ENCODE measurements at places on chromosomes 1 and 21.

DNA sequence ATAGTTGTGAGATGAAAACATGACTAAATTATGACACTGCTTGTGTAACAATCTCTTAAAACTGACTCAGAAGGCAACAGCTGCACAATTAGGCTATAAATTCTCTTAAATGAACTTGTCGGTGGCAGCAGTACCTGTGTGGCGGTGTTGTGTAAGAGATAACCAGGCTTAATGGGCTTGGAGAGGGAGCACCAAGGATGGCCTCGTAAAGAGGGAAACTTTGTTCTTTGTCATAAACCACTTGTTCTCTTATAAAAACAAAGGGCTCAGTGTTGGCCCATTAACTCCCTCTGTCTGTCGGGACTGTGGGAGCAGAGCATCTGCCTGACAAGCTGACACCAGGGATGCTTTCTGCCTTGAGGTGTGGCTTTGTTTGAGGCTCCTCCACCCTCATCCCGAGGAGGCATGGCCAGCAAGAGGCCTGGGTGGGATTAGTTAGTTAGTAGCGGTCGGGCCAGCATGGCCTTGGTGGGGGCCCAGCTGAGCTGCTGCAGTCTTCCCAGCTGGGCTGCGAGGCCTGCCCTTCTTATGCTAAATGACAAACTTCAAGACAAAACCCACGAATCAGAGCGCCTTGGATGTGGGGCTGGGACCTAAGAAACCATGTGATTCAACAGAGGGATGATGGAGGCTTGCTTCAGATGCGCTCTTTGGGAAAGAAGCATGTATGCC is 171.4 kb downstream of the CAMTA1 start:
- DNase-seq, result no peak

DNA sequence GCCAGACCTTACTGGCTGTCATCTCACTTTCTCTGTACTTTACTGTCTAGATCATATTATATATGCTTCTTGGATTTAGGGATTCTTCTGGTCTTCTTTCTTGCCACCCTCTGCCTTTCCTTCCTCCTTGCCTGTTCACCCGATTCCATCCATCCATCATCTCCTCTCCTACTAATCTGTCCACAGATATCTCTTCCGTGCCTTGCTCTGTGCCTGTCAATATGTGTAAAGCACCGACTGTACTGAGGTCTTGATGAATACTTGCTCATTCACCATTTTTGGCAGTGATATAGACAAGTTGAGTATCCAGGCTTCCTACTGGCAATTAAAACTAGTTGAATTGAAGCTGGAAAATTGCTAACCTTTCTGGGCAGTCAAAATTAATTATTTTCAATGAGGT is 8.1 kb downstream of the FMN2 start:
- DNase-seq, result no peak

DNA sequence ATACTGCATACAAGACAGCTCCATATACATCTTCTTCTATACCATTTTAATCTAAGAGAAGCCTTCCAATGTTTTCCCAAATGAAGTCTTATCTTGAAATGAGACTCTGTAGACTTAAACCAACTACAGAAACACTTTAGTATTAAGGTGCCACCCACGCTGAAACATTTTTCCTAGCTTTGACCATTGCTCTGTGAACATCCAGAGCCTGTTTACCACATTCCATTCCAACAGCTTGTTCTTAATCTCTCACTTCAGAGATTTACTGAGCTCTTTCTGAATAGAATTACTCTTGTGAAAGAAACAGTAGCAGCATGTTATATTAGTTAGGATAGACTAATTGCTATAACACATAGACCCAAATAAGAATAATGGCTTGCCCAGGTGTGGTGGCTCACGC is 19.6 kb upstream of the POGZ start:
- DNase-seq, result no peak

GRCh38 chr1:8217011-8217711 is 100.8 kb upstream of the SLC45A1 start:
- DNase-seq, result no peak

- DNase-seq, result no peak
These were observed 106.0 kb downstream of the PCNX2 start for GRCh38 chr1:233189526-233189925.

DNA sequence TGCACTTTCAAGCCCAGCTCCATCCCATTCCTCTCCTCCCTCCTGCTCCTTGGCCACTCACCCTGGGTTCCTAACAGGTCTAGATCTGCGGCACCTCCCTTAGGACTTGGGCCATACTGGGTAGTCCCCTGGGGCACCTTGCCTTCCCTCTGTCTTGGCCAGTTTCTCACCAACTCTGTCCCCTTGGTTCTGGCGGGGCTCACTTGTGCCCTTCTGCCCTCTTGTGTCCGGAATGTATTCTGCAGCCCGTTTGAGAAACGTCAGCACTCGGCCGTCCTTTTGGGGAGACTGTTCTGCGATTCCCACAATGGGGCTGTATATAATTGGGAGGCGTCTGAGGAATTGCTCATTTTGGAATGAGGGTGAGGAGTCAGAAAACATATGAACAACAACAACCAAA is 162.4 kb downstream of the ZSCAN20 start:
- peak; percentile 20 for DNase-seq

DNA sequence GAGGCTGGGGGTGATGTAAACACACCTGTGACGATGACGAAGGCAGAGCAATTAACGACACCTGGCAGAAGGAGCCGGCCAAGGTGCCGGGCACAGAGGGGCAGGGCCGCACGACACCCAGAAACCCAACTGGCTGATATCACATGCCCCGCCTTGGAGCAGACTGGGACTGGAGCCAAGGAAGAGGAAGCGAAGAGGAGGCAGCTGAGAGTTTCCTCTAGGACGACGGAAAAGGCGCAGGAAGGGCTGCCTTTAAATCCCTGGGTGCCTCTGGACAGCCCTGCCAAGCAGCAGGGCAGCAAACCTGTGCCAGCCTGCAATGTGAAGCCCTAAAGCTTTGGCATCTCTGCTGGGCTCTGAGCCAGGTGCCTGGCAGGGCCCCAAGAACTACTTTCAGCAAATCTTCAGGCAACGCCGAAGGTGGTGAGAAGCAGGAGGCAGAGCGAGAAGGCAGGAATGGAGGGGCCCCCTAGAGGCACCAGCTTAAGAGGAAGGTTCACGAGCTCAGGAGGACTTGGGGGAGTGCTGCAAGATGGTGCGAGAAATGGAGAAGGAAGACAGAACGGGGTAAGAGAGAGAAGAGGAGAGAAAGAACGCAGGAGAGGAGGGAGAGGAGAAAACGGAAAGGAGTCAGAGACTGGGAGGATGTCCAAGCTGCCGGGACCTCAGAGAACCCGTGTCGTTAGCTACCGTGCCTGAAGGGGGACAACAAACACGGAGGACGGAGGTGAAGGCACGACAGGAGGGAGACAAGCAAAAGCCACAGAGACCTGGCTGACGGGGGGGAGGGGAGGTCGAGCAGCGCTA is 25.3 kb upstream of the PEF1 start:
- DNase-seq, result peak; percentile 62

- DNase-seq, result no peak
These were observed 58.9 kb downstream of the KCNAB2 start for GRCh38 chr1:6104631-6105030.

- no peak for DNase-seq
These were observed 105.9 kb downstream of the KCNK2 start for GRCh38 chr1:215188302-215188950.

GRCh38 chr1:161913482-161914140 is 110.1 kb downstream of the OLFML2B start:
- DNase-seq, result peak; percentile 49

DNA sequence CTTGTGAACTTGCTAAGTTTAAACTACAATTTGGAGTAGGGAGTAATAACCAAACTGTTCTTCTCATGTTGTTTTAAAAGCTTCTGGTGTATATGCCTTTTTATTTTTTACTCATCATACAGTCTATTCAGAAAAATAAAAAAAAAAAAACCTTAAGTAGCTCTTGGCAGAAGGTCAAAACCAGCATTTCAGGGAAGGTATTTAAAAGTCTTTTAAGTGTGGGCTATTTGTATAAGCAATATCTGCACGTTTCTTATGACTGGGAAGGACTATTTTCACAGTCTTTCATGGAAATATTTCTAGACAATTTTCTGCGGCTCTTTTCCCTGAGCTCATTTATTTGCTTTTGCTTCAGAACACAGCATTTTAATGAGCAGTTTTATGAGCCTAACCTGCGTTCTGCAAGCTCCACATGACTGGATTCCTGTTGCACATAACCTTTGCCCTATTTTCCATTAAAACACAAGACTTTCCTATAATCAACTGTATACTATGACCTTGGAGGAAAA is 60.9 kb upstream of the C1orf105 start:
- DNase-seq, result peak; percentile 69
